Stimulated activated CD8-positive, alpha-beta memory T cell treated with anti-CD3 and anti-CD28 coated beads, Interleukin-4, amount 100 ng/mL, for 1 hour (primary cell): ENCODE measurements at places on chromosomes 3 and 15.

DNA sequence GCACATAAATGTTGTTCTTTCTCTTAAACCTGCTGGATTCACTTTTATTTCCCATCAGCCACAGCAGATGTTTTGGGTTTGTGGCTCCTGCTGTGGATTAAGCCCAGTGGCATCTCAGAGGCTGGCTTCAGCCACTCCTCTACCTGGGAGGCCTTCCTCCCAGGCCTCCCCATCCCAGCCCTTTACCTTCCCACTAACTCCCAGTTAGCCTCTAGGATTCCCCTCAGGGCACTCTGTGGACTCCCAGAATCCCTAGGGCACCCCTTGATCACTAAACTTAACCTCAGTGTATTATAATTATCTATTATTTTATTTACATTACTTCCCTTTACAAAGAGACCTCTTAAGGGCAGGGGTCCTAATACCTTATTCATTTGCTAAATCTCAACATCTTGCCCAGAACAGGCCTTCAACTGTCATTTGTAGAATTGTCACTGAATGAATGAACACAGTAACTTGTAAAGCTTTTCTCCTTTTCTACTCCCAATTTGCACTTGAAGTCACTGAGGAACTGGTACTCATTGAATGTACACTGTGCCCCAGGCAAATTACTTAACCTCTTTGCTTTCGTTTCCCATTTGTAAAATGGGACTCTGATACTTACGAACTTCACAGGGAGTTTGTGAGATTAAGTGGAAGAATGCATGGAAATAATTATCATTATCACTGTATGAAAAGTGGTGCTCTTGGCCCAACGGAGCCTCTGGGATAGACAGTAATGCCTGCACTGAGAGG lies 8.3 kb downstream of the CCDC13 start:
- DNase-seq = no peak

DNA sequence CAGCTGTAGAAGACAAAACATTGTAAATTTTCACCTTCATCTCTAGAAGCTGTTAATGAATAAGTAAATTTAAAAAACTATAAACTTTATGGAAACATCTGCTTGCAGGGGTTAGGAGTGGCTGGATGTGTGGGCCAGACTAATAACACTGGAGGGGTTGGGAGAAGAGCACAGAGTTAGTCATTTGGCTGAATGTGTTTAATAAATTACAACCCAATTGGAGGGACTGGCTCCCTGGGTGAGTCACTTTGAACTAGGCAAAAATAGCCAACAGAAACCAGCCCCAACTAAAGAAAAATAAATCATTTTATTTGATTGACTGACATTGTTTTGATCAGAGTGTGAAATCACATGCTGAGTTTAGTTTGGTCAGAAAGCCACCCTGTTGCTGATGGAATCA lies 21.8 kb downstream of the DGKG start:
- no peak for DNase-seq

GRCh38 chr3:56976651-56977560 lies 83.6 kb upstream of the SPATA12 start:
- DNase-seq = no peak

DNA sequence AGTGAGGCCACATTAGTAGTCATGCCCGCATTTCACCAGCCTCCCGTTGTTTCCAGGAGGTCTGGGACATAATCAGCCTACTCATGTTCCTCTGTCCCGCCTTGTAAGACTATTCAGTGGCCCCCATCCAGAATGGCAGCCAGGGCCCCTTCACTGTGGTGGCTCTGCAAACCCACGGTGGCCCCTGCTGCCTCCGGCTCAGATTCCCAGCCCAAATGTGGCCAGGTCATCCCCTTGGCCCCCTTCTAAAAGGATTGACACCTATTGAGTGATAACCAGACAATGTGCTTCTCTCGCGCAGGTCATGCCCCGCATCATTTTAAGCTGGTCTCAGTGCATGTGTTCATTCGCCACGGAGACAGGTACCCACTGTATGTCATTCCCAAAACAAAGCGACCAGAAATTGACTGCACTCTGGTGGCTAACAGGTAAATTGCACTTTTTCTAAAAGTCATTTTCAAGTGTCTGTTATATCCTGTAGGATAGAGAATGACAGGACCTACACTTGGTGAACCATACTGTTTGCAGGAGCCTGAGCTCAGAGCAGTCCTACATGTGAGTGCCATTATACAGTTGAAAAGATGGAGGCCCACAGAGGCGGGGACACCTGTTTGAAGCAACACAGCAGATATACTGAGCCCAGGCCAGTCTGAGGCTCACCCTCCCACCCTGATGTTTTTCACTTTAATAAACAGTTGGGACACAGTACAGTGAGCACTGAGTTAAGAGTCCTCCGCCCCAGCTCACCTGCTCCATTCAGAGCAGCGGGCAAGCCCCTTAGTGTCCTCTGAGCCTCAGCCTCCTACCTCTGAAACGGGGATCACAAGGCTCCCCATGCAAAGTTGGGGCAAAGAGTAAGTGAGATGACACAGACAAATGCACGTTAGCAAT lies 47.7 kb downstream of the PXYLP1 start:
- no peak for DNase-seq

- DNase-seq = no peak
Observed at GRCh38 chr3:134030379-134031347, 938 bp upstream of the SLCO2A1 start.

DNA sequence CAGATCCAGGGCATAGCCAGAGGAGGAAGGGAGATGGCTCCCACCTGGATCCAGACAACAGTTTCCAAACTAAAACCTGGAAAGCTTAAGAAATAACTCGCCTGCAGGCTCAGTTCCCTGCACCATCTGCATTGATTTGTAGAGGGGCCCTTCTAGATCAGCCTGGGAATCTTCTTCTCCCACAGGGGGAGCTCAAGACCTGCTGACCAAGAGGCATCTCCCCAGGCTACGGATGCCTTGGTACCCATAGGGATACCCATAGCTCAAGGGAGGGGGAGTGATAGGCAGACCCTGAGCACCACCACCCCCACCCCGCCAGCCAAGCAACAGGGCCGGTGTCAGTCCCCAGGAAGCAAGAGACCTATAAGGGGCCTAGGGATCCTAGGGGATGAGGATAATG lies 28.0 kb upstream of the DCLK3 start:
- DNase-seq = no peak

DNA sequence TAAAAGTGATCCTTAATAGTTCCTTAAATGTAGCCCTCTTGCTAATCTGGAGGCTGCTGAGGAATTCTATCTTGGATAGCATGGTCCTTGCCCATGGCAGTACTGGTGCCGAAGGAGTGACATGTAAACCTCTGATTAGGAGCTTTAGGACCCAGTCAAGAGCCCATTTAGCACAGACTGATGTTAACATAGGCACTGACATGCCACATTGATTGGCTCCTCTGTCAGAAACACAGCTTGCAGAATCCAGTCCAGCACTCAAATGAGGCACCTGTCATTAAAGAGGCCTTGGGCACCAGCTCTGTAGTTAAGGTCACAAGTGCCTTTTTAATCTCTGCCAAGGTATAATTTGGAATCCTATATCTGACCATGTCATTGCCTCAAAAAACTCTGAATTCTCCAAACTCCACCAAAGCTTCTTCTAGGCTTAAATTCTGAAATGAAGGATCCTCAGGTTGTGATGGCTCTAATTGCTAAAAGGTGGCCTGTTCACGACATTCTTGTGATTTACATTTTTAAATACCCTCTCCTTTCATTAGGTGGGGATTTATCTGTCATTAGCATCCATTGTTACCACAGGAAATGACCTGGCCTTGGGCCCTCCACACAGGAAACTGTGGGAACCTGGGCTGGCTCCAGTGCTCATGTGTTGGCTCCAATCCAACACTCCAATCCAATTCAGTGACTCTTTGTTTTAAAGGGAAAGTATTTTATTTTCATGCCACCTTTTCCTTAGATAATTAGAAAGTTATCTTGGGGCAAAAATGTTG lies 57.3 kb upstream of the RNF7 start:
- no peak for DNase-seq

DNA sequence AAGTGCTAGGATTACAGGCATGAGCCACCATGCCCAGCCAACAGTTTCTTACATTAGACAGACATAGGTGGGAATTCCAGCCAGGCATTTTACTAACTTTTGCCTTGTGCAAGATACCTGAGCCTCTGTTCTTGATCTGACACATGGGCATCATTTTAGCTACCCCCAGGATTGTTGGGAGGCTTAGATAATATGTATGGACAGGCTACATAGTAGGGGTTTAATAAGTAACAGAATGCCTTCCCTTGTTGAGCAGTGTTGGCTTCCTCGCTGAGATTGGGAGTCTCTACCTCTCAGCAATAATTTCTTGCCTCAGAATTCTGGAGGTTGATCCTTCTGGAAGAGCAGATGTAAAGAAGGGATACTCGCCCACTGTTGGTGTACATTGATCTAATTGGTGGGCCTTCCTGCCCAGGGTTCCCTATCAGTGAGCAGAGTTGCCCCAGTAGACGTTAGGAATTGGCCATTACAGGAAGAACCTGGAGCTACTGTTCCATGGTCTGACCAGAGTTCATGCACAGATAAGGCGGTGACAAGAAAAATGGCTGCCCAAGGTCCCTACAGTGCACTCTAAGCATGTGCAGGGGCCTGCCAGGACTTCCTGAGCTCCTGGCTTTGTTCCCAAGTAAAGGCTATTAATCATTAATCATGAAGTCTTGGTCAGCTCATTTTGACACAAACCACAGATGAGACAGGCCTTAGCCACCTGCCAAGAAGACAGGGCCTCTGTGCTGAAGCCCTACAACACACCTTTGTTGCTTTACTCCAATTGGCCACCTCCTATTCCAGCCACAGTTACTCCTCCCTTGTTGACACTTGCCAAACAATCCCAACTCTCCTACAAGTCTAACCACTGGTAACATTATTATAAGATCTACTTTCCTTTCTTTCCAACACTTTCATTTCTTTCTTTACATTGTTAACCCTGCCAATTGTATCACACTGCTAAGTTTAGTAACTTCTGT lies 5.0 kb upstream of the IL17RE start:
- no peak for DNase-seq

GRCh38 chr3:113714702-113715101 lies 18.3 kb upstream of the USF3 start:
- DNase-seq = no peak

- DNase-seq = no peak
Observed at GRCh38 chr3:42803414-42804105, 730 bp downstream of the HIGD1A start.

DNA sequence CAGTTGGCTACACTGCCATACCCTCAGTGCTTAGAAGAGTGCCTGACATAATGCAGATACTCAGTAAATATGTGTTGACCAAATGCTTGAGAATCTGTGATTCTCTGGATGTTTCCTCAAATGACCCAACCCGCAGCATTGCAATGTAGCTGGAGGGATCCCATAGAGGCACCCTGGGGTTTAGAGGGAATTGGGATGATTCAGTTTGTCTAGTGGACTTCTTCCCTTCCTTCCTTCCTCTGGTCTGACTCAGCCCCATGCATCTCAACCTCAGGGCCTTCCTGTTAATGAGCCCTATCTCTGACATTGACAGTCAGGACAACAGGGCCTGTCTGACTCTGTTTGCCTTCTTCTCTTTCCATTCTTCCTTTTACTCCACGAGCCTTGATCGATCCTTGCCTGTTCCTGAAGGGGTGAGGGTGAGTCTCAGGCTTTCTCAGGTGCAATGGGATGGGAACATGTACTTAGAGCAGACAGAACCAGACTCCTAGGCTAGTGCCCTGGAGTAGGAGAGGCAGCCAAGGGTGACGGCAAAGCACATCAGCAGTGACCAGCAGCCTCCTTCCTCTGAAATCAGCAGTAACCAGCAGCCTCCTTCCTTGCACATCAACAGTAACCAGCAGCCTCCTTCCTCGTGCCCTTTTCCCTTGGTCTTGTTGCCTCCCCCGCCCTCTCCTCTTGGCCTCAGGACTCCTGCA lies 78.2 kb downstream of the DGKG start:
- DNase-seq = no peak

GRCh38 chr3:52352566-52352965 lies 36.4 kb downstream of the DNAH1 start:
- DNase-seq = no peak

DNA sequence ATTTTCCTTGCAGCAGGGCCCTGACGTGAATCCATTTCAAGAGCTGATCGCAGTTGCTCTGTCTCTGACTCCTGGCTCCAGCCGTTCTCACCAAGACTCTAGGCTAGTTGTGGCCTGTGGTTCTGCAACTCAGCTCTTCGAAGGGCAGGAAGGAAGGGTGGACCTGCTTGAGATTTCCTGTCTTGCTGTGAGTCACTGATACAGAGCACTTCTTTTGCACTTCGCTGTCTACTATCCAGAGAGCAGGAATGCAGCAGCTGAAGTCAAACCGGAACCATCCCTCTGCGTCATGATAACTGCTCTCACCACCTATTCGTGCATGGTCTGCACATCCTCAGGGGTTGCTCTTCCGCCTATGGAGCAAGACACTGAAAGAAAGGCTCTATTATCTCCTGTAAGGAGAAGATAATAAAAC lies 59.7 kb downstream of the RAP2B start:
- peak; percentile 38 for DNase-seq

GRCh38 chr3:64122476-64122875 lies 99.2 kb upstream of the PSMD6 start:
- no peak for DNase-seq

GRCh38 chr3:148646126-148646665 lies 51.5 kb upstream of the AGTR1 start:
- no peak for DNase-seq

DNA sequence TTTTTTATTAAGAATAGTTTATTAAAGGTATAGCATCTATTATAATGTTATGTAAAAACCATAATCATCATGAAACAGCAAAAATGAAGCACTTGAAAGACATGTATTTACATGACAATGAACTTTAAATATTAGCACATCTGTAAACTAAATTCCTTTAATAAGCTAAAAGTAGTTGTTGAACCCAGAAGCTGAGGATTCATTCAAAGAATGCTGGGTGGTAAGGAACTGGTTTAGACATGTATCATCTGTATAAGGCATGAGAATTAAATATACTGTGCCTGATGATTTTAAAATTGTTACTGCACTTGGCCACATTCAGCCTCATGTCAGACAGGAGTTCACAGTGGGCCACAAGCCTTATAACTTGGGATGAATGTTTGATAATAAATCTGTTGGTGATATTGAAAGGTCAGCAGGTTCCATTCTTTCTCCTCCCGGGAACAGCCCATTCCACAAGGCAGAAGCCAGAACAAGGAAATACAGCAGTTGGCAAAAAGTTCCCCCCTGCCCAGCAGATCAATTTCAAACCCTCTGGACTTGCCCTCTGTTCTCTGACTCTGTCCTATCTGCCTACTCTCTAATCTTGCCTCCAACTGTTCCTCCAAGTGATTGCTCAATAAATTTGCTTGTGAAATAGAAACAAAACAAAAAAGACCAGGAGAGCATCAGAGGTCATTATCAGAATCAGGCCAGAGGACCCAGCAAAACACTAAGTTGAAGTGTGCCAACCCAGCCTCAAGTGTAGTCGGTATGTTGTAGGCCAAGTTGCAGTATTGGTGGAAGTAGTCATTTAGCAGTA lies 49.8 kb upstream of the TEX264 start:
- no peak for DNase-seq

GRCh38 chr15:51114437-51115119 lies 19.9 kb upstream of the TNFAIP8L3 start:
- no peak for DNase-seq
